ENCODE measurements at places on chromosomes 3 and 15. TPM values are rescaled to one million over a fixed set of nuclear protein-coding genes. Genes with fewer than 3 reads are reported as not detected.

- no peak for DNase-seq
Observed at GRCh38 chr3:60391292-60391691, 860.0 kb downstream of the FHIT start.

DNA sequence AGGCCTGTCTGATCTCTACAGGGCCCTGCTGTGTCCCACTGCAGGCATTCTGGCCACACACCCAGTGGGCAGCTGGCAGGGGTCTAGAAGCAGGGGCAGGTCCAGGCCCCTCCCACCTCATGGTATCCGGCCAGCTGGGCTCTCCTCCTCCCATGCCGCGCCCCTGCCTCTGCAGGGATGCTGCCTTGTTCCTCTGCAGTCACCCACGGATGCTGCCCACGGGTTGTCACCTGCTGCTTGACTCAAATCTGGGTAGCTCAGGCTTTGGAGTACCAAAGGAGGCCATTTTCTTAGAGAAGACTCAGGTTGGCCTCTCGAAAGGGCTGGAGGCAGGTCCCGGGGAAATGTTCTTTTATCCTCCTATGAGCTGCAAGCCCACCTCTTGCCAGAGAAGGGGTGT is 25.0 kb downstream of the EFCAB12 start:
- DNase-seq = no peak

DNA sequence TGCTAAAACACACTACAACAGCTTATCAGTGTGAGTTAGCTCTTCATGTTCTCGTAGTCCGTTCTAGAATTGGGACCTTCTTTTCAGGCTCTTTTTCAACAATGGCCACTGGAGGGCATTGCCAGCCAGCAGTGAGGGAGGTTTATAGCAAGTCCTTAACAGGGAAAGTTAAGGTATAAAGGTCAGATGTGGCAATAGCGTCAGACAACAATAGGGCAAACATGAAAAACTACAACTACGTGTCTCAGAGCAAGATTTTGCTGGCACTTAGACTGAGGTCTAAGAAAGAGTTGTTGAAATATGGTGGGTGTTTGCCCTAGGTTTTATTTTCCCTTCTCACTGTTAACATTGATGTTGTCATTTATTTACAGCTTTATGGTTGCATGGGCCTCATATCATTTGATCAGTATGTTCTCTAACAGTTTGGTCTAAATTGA is 161.4 kb downstream of the GMNC start:
- no peak for DNase-seq

- DNase-seq = no peak
Observed at GRCh38 chr15:101810456-101810855, 1.5 kb upstream of the OR4F15 start.

- no peak for DNase-seq
Observed at GRCh38 chr3:107574650-107575049, 51.9 kb downstream of the BBX start.

The MAP3K13 gene
- total RNA-seq = 34.7 TPM

DNA sequence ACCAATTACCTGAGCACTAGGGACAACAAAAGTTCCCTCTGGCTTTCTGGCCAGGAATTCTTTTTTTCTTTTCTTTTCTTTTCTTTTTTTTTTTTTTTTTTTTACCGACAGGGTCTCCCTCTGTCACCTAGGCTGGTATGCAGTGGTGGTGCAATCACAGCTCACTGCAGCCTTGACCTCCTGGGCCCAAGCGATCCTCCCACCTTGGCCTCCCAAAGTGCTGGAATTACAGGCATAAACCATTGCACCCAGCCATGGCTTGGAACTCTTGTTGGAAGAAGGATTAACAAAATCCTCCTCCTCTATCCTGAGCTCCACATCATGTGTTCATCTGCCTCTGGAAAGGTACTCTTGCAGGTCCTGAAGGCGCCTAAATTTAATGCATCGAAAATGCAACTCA is 2.9 kb upstream of the LTF start:
- DNase-seq = no peak

- DNase-seq = no peak
Observed at GRCh38 chr3:133711013-133711412, 35.2 kb upstream of the TF start.

The GALNT15 gene
- total RNA-seq = 215 TPM

The CPB1 gene
- 3.4 TPM for total RNA-seq

The ZPLD1 gene
- 0.59 TPM for total RNA-seq

DNA sequence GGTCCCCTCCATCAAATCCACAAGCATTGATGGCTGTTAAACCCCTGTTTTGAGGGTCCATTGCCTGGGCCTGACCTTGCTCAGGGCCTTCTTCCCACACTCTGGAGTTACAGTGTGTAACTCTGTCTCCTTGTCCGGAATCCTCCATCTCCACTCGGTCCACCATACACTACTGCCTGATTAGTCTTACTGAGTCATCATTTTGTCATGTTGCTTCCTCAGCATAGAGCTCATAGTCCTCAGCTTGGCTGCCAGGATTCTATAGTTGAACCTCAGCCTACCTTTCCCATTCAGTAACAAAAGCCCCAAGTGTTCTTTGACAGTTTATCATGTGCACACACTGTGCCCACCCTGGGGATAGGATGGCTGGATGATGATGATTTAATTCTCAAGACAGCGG is 113.0 kb downstream of the PDE8A start:
- DNase-seq = no peak

DNA sequence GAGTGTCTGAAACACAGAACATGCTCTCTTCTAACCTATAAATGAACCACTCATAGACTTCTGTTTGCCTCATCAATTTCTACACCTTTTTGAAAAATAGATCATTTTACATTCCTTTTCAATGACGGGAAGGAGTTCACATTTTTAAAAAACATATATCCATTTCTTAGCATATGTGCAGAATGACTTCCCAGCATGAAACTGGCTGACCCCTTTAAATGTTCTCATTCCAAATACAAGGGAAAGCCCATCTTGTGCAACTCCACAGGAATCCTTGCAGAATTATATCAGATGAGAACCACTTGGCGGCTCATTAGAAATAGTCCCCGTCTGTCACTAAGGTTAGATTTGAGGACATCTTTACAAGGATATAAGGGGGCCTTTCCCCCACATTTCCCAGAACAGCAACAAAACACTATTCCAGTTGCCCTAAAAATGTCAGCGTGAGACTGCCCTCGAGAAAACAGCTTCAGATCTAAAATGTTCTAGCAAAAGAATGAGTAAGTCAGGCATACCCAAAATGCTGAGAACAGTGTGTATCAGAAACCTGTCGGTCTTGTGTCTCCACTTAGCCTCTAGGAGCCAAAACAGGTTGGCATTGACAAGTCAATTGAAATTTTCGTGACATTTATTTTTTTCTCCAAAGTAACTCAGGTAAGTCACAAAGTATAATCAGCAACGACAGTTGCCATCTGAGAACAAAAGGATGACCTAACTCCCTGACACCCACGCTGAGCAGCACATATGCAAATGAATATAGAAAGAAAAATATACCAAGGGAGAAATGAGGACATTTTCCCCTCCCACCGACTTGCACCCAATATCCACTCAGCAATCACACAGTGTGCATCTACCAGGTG is 63.1 kb downstream of the FOXP1 start:
- no peak for DNase-seq

All from breast epithelium (tissue), 4 donors.